Naive thymus-derived CD4-positive, alpha-beta T cell (primary cell): ENCODE measurements at places on chromosomes 1 and 21.

DNA sequence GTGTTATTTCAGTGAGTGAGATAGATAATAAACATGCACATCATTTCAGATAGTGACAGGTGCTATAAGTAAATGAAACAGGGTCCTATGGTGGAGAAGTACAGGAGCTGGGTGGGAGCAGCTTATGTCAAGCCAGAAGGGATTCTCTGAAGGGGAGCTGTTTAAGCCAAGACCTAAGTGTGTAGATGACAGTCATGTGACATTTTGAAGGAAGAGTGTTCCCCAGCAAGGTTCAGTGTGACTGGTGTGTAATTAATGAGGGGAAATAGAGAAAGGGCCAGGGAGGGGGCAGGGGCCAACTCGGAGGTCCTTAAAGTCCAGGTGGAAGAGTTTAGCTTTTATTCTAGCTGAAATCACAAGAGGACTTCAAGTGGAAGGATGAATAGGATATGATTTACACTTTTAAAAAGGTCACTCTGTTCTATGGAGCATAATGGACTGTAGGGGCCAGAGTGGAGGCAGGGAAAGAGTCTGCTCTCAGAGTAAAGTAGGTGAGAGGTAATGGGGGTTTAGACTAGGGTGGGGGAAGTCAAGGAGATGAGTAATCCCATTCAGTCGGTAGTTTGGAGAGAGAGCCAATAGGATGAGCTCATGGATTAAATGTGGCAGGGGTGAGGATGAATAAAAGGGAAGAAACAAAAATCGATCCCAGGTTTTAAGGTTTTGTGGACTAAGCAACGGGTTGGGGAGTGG lies 243.1 kb downstream of the CACNA1E start:
- DNase-seq, result no peak

DNA sequence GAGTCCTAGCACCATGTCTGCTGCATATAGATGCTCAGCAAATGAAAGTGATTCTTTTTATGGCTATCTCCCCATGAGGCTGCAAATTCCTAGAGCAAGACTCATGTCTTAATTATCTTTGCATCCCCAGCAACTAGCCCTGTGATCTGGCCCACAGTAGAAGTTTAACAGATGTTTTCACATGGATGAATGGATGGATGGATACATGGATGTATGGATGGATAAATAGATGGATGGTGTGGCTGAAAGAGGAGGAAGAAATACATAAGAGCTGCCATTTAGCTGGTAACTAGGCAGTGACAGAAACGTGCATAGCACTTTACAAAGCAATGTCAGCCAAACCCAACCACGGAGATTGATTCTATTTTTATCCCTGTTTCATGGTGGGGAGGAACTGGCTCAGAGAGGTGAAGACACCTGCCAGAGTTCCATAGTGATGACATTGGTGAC lies 32.7 kb upstream of the ZBTB40 start:
- DNase-seq, result no peak

GRCh38 chr1:96340686-96341085 lies 380.9 kb upstream of the PTBP2 start:
- no peak for DNase-seq

DNA sequence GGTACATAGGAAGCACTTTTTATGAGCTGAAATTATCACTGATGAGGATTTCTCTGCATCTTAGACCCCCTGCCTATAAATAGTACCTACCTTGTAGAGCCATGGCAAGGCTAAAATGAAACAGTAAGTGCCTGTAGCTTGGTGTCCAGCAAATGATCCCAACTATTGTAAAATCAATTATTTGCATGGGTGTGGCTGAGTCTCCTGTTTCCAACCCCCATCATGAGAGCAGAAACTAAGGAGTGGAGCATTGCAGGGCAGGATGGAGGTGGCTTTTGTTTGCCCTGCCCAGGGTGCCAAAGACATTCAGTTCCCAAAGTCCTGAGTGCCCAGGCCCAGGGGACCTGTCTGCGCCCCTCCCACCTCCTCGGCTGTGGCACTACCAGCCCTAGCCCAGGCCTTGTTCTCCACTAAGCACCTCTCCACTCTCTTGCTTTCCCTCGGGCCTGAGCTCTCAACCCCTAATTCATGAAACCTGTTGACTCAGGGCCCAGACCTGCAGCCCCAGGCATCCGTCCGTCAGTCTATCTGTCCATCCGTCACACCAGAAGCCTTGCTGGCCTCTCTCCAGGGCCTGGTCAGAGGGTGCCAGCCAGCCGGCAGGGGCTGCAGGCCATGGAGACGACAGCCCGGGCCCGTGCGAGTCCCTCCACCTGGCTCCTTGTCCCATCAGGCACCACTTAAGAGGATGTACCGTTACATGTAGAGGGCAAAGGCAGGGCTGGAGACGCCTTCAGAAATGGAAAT lies 39.6 kb downstream of the PAX7 start:
- no peak for DNase-seq

DNA sequence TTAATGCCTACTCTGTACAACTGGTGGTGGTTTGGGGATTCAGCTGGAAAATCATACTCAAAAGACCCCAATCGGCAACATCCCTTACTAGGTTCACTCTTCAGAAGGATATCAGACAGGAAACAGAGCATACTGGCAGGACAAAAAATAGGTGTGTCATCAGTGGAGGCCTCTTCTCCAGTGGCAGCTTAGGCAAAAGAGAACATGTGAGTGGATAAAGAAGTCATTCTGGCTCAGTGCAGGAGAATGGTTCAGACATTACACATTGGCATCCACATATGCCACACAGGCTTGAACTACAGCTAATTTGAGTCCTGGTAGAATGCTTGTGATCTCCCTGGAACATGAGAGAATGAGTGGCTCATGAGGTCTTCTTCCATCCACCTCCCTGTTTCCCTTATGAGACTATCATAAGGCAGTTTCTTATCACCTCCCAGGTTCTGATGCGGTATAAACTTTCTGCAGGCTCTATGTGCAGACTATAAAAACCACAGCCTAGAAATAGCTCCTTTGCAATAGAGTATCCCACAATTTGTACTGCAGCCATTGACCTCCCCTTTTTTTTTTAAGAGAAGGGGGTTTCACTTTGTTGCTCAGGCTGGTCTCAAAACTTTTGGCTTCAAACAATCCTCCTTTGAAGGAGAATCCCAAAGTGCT lies 24.7 kb downstream of the VAMP4 start:
- DNase-seq, result no peak

DNA sequence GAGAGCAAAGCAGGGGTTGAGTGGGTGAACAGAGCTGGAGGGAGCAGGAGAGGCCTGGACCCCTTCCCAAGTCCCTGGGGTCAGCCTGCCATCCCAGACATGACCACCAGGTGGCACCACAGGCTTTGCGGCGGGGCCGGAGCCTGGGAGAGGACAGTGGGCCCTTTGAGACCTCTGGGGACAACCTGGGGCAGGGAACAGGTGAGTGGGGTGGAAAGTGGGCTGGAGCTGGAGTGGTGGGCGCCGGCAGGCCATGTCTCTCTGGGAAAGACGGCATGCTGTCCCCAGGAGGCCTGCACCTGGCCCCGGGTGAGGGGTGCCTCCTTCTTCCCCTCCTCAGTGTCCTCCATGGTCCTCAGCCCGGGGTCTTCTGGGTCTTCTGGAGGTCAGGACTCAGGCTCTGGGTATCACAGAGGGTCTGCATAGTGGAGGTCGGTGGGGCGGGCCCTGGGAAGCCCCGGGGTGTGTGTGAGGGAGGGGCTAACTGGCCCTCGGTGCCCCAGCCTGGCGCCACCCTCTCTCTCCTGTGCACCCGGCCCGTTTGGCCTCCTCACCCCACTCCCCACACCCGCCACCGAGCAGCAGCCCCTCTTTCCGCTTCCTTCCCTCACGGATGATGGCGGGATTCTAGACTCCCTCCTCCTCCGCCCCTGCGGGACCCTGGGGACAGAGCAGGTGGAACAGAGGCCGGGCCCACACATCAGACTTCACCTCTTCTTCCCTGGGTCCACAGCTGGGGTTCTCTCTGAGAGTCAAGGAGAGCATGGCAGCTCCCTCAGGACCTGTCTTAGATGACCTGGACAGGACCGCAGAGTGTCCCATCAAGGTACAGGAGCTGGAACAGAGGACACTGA lies 28.5 kb upstream of the PKP1 start:
- DNase-seq, result peak; percentile 54
